Esophagus squamous epithelium (tissue), 5 donors: ENCODE measurements at places on chromosomes 11 and 22.

DNA sequence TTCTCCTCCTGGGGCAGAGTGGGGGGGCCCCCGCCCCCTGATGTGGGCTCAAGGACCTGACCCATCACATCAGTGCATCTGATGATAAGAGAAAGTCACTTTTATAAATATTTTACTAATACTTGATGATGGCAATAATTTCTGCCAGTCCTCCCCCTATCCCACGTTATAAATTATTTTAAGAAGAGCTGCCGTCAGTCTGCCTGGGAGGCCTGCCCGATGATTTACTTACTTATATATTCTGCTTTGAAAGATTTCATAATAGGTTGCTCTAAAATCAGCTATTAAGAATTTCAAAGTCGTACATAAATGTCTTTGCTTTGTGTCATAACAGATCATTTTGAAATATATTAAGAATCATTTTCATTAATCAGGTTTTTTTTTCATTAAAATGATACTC, 58.8 kb downstream of the MYO18B start:
- no peak overlapping the region for H3K27ac ChIP-seq
- H3K4me1 ChIP-seq = no peaks in the 10 kb centered on the region
- H3K4me3 ChIP-seq = no peak overlapping the region
- no peak for DNase-seq
- no peaks in the 10 kb centered on the region for H3K36me3 ChIP-seq

DNA sequence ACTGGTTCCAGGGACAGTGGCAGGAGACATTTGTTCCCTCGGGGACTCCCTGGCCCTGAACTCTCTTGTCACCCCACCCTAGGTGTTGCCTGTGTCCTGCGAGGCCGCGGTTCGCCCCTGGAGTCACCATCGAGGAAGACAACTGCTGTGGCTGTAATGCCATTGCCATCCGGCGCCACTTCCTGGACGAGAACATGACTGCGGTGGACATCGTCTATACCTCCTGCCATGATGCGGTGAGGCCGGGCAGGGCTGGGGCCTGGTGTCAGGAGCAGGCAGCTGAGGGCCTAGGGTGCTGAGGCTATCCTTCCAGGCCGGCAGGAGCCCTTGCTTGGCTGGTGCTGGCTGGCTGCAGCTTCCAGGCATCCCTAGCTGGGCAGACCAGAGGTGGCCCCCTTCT, 17.7 kb upstream of the MYRF start:
- H3K27ac ChIP-seq = no peak overlapping the region
- peaks cover 40% of the 10 kb centered on the region for H3K4me1 ChIP-seq
- DNase-seq = no peak
- no peaks in the 10 kb centered on the region for H3K27me3 ChIP-seq
- H3K4me3 ChIP-seq = no peak overlapping the region
- no peaks in the 10 kb centered on the region for H3K36me3 ChIP-seq

- no peak for DNase-seq
- no peaks in the 10 kb centered on the region for H3K4me1 ChIP-seq
- no peaks in the 10 kb centered on the region for H3K27me3 ChIP-seq
- H3K36me3 ChIP-seq = no peaks in the 10 kb centered on the region
Measured at GRCh38 chr11:37849706-37850105, 1251.7 kb upstream of the RAG2 start.

DNA sequence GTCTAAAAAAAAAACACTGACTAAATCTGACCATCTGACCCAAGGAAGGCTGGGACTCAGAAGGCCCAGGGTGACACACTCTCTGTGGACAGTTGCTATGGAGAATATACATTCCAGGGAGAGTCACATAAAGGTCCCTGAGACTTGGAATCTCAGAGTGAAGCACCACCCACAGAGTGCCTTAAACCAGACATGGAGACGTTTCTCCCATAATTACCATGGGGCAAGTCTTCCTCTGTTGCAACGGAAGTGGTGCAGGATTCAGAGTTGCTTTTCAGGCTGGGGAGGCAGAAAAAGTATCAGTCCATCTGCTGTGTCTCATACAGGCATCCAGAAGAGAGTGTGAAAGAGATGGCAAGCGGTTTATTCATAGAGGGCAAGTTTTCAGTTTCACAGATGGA, 58.7 kb upstream of the SLN start:
- H3K4me3 ChIP-seq = no peak overlapping the region
- DNase-seq = no peak
- no peaks in the 10 kb centered on the region for H3K36me3 ChIP-seq
- H3K27me3 ChIP-seq = no peaks in the 10 kb centered on the region
- no peak overlapping the region for H3K27ac ChIP-seq

DNA sequence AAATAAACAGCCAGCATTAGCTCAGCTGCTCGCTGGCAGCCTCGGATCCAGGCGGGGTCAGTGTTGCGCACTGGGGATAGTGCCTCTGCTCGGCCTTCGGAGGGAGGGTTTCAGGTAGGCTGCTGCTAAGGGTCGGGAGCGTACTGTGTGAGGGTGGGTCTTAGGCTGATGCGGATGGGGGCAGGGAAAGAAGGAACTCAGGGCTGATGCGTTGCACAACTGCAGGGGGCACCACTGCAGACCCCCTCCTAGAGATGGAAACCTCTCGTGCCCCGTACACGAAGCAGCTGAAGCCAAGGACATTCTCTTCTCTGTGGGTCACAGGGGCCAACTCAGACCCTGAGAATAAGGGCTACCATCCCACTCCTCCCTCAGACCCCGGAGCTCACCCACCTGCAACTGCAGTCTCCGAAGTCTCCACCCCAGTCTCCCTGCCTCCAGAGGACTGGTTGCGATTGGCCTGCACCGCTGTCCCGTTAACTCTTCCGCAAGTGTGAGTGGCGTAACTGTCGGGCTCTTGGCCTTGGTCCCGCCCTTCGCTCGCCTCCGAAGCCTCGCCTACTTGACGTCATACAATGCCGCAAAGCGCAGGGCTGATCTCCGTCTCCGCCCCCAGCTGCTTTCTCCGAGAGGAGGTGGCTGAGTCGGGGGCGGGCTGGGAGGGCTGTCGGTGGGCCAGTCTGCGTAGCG, at the start of gene KBTBD3:
Gene KBTBD3, minus strand, starts transcription at position 429 of the 690 bp plus-strand sequence. CDS start 18,250 bp downstream, outside the sequence.
- peak within 1 kb of the TSS; percentile 98 for H3K27ac ChIP-seq
- DNase-seq = peak; percentile 95
- no peaks in the 10 kb centered on the region for H3K27me3 ChIP-seq
- peak within 1 kb of the TSS; percentile 75 for H3K4me3 ChIP-seq
- no peaks in the 10 kb centered on the region for H3K36me3 ChIP-seq
